A549 (cell line): ENCODE measurements at places on chromosomes 16 and 17. TPM values are rescaled to one million over a fixed set of nuclear protein-coding genes. Genes with fewer than 3 reads are reported as not detected.

Gene KDM6B
- 7.6 to 10.2 TPM (median 8.8 TPM) in 3 replicates for polyA plus RNA-seq

Gene WSCD1
- 0.96 to 1.6 TPM (median 0.96 TPM) in 3 replicates for polyA plus RNA-seq

Gene TP53TG3C
- 0.20 to 0.45 TPM (median 0.43 TPM) in 3 replicates for polyA plus RNA-seq

Gene TLCD3B
- polyA plus RNA-seq = 0.35 to 0.71 TPM (median 0.68 TPM) in 3 replicates

DNA sequence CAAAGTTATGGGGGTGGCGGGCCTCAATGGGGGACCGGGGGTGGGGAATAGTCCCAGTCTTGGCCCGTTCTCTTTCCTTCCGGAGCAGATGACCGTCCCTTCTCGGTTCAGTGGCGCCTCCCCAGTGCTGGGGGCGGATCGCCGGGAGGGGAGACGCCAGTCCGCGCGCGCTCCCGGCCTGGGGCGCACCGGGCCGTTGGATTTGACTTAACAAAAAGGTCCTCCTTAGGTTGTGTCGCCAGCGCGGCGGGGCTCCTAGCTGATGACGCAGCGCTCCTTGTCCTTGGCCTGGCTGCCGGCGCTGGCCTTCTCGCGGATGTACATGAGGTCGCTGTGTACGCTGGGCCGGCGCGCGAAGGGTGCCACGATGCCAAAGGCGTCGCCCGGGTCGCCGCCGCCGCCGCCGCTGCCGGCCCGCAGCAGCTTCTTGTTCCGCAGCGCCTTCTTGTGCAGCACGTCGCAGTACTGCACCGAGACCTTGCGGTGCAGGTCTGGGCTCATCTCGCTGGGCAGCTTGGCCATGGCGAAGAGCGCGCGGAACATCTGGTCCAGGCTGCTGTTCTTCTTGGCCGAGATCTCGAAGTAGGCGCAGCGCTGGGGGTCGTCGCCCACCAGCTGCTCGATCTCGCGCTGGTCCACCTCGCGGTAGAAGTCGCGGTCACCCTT is 1.2 kb downstream of the RASD1 start:
- DNase-seq = no peak

DNA sequence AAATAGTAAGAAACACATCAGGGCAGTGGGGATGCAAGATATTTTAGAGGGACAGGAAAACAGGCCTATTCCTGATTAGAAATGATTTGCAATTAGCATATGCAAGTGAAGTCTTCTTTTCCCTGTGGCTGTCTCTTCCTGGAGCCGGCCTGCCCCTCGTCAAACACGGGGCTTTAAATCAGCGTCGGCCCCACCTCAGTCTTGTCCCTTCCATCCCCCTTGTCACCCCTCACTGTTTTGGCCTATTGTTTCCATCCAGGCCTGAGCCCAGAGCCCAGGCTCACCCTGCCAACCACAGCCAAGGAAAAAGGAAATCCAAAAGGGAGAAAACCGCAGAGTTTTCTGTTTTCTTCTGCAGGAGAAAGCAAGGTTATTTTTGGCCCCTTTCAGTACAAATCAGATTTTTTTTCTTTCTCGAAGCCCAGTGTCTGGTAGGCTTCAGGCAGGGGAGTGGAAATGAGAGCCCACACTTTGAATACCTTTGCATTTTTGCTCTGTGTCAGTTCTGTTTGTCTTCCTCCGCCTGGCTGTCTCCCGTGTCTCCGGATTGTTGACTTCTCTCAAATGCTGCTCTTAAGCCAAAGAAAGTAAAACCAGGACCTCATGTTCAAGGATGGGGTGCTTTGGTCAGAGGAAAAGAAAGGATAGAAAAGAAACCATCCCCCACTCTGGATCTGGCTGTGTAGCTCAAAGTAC is 399.9 kb upstream of the CDH11 start:
- DNase-seq = no peak

- no peak for DNase-seq
Measured at GRCh38 chr17:83133302-83134121, 54.1 kb downstream of the METRNL start.

- DNase-seq = peak; percentile 86
Measured at GRCh38 chr17:40596261-40596919, 31.1 kb upstream of the CCR7 start.

GRCh38 chr16:70685061-70685937 is 554 bp downstream of the MTSS2 start:
- DNase-seq = no peak

GRCh38 chr17:36500745-36501225 is 14.3 kb downstream of the ZNHIT3 start:
- DNase-seq = no peak

DNA sequence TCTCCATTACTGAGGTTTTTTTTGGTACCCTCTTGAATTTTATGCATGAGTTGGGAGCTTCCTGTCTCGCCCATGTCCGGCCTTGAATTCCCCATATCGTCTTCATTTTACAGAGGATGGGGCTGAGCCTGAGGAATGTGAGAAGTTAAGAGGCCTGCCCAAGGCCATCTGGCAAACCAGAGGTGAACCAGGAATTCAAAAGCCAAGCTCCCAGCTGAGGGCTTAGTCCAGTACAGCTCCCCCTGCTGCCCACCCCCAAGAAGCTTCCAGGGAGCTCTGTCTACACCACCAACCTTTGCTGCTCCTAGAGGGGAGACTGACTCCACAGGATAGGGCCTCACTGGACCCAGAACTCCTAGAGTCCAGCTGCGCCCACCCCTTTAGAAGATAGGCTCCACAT is 20.7 kb upstream of the C16orf78 start:
- peak; percentile 23 for DNase-seq
